ENCODE measurements at places on chromosomes 13 and 19.

GRCh38 chr13:97434397-97435201 lies 630 bp downstream of the RAP2A start:
- no peak for DNase-seq

GRCh38 chr13:113981194-113981605 lies 7.3 kb upstream of the C13orf46 start:
- no peak for DNase-seq

GRCh38 chr13:51449018-51449417 lies 3.8 kb downstream of the INTS6 start:
- no peak for DNase-seq

DNA sequence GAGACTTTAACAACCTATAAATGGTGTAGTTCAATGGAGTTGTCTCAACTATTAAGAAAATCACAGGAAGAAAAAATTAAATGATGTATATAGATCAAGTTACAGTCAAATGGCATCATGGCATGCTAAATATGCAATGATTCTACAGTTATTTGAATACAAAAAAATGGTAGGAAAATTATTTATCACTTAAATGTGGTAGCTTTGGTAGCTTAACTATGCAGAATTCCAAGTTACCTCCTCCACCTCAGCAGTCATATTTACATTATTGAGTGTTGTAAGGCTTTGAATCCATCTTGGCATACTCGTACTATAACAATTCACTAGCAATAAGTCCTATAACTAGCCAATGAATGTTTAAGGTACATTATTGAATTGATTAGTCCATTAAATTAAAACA lies 36.8 kb downstream of the CAB39L start:
- no peak for DNase-seq

- DNase-seq = no peak
Observed at GRCh38 chr13:99968521-99969452, 2.8 kb downstream of the ZIC5 start.

DNA sequence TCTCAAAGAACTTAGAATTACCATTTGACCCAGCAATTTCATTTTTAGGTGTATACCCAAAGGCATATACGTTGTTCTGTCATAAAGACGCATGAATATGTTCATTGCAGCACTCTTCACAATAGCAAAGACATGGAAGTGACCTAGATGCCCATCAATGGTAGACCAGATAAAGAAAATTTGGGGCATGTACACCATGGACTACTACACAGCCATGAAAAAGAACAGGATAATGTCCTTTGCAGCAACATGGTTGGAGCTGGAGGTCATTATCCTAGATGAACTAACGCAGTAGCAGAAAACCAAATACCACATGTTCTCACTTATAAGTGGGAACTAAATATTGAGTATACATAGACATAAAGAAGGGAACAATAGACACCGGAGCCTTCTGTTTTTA lies 20.7 kb downstream of the PAN3 start:
- DNase-seq = no peak

DNA sequence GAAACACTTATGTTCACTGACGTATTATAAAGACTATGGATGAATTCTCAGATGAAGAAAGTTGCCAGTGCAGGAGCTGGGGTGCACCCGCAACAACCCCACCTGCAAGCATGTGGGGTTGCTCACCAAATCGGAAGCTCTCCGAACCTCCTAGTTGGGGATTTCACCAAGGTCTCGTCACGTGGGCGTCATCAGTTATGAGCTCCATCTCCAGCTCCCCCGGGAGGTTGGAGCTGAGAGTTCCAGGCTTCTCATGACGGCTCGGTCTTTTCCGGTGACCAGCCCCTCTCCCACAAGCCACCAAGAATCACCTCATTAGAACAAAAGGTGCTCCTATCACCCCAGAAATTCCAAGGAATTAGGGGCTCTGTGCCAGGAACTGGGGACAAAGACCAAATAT lies 46.1 kb upstream of the TUBGCP3 start:
- no peak for DNase-seq

- no peak for DNase-seq
Observed at GRCh38 chr13:98473135-98473787, 103.6 kb downstream of the STK24 start.

DNA sequence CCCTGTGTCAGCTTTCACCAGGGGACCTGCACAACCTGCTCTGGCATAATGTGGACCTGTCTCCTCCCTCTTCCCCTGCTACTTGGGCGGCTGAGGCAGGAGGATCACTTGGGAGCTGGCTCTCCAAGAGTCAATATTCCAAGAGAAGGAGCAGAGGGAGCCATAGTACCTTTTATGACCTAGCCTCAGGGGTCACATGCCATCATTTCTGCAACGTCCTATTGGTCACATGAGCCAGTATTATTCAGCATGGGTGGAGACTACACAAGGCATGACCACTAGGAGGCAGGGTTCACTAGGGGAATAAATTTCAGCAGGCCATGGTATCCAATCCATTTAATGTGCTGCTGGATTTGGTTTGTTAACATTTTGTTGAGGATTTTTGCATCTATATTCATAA lies 12.0 kb upstream of the SHFL start:
- DNase-seq = no peak

- DNase-seq = no peak
Observed at GRCh38 chr13:23632048-23632582, 61.9 kb downstream of the TNFRSF19 start.

DNA sequence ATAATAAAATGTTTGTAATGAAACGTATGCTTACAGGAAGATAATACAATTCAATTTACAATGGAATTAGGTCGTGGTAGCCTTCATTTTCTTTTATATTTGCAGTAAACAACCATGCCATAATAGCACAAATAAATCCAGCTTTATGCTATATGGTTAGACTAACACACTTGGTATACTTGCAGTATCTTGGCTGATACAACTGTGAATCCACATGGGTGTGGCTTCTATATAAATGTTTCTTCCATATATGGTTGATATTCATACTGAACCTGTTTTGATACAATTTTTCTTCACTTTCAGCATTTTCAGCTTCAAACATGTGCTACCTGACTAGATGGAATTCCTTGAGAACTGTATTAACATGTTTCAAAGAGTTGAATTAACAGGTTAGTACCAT lies 20.4 kb upstream of the SPRY2 start:
- no peak for DNase-seq

GRCh38 chr13:21742096-21742495 lies 71.2 kb downstream of the FGF9 start:
- no peak for DNase-seq

DNA sequence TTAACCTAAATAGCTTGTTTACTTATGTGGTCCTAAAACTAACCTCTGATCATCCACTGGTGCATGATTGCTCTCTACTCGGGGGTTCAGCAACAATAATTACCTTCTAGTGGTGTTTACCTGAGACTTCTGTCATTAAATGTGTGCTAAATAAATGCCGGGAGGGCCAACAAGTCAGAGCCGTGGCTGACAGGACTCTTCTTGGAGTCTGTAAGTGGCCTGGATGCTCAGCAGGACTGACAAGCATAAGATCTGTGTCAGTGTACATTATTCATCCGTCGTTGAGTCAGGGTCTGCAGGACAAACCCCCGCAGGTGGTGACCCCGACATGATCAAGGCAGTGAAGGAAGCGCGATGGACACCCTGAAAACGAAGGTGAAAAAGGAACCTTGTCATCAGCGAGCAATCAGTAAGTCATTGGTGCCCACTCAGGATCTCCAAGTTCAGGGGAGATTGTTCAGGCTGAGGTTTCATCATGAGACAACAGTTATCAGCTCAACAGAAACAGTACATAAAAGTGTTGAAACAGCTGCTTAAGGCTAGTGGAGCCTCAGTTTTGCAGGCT lies 1466.9 kb downstream of the UQCRFS1 start:
- DNase-seq = no peak

GRCh38 chr13:113559901-113560644 lies 24.5 kb upstream of the TFDP1 start:
- DNase-seq = no peak

GRCh38 chr13:21443171-21443570 lies 15.9 kb downstream of the ZDHHC20 start:
- no peak for DNase-seq

GRCh38 chr19:42121656-42122069 lies 10.6 kb downstream of the POU2F2 start:
- peak; percentile 55 for DNase-seq

GRCh38 chr19:38952395-38953165 lies 21.8 kb downstream of the MRPS12 start:
- DNase-seq = no peak

DNA sequence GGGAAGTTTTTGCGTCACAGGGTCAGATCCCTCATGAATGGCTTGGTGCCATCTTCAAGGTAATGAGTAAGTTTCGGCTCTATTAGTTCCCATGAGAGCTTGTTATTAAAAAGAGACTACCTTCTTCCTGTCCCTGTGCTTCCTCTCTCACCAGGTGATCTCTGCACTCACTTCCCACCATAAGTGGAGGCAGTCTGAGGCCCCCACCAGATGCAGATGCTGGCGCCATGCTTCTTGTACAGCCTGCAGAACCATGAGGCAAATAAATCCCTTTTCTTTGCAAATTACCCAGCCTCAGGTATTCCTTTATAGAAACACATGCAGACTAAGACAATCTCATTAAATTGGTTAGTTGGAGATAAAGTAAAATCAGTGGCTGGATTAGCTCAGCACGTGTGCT lies 75.6 kb upstream of the RFC3 start:
- no peak for DNase-seq

DNA sequence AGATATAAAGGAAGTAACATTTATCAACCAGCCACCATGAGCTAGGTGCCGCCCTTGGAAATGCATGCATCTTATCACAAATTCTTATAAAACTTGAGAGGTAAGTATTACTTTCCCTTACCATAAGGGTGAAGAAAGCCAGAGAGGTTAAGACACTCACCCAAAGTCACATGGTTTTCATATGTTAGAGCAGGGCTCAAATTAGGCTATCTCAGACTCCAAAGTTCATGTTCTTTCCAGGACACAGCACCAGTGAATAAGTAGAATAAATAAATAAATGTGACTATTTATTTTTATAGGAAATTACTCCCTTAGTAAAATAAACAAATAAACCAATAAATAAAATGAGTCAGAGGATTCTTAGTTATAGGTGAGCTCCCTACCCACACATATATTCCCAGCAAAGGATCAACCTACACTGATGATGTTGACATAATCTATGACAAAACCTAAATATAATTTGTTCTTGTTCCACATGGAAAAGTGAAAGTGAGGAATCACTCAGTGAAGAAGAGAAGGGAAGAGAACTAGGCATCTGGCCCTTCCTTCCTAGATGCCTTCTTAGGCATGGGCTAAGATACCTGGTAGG lies 27.2 kb downstream of the SPRY2 start:
- no peak for DNase-seq

DNA sequence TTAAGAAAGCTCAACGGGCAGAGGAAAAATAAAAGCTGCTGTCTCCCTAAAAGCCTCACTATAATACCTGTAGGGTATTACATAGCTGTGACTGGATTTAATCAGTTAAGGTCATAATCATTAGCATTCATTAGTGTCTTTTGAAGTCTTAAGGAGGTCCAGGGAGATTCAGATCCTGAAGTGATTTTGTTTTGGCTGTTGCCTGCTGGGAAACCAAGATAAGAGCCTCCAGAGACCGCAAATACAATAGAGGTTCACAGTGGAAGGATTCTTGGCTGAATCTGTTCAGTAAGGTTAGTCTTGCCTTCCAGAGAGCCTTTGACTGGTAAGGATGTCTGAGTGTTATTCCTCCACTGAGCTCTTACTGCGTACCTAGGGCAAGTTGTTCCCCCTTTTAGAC lies 54.0 kb upstream of the TNFRSF19 start:
- no peak for DNase-seq

- no peak for DNase-seq
Observed at GRCh38 chr13:101289764-101290163, 126.5 kb downstream of the NALCN start.

GRCh38 chr19:3275583-3276340 lies 51.3 kb downstream of the CELF5 start:
- peak; percentile 82 for DNase-seq

GRCh38 chr19:14450168-14450874 lies 17.2 kb downstream of the PKN1 start:
- DNase-seq = no peak

DNA sequence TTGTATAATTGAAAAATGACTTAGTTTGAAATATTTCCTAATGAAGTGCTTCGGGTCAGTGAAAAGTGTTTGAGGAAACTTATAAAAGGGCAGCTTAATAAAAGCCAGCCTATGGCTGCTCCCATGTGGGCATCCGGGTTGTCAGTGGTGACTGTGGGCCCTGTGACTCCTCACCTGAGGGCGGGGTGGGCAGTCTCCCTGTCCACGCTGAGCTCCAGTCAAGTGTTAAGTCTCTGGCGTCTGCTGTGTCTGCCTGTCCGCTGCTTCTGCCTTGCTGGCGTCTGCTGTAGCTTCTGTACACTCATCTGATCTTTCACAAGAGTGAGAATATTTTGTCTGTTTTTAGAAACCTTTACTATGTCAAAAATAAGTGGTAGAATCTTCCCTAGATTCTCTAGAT lies 7.1 kb downstream of the LAMP1 start:
- DNase-seq = no peak

DNA sequence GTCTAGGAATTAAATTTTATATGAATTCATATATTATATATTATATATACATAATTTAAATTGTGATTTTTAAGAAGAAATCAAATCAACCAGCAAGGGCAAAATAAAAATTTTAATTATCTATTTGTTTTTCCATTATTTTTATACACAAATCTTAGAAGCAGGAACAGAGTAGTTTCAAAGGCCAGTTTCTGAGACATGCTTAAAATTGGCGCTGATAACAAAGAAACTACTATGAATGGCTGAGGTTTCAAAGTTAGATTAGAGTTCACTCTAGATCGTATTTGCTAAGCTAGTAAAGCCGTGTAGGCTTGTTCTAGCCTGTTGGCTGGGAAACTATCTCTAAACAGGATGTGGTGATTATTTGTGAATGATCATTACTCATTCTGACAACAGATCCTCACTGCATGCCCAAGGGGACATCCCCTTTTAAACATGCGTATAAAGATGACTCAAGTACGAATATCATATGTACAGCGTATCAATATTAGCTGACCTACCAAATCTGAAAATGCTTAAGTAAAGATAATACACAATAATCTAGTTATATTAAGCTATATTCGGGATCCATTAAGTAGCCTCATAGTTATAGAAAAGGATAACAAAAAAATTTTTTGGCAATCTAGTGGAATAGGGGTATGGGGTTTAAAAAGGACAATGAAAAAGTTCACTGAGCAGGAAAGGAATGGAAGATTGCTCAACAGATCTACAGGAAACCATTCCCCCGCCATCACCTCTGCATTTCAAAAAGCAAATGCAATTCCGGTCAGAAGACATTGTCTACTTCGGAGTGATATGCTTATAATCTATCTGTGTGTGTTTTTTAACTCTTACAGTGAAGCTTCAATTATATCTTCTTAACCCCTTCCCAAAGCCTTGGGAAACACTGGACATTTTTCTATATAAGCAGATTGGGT lies 150.1 kb downstream of the SHISA2 start:
- DNase-seq = no peak

DNA sequence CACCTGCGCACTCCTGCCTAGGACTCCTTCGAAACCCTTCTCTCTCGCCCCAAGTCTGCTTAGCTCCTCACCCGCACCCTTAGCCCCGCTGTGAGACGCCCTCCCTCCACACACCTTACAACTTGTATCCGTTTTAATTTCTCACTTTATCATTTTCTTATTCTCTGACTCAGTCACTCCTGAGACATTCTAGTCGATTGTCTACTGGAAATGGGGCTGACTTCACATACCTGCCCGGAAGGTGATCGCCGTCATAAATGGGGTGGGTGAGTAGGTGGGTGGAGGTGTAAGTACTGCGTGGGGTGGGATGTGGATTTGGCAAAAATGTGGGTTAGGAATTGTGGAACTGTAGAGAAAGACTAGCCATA lies 714 bp downstream of the NDFIP2 start:
- peak; percentile 34 for DNase-seq

GRCh38 chr13:71169180-71169579 lies 697.8 kb downstream of the DACH1 start:
- no peak for DNase-seq
